H9 (cell line): ENCODE measurements at places on chromosomes 12 and 14. TPM values are rescaled to one million over a fixed set of nuclear protein-coding genes. Genes with fewer than 3 reads are reported as not detected.

DNA sequence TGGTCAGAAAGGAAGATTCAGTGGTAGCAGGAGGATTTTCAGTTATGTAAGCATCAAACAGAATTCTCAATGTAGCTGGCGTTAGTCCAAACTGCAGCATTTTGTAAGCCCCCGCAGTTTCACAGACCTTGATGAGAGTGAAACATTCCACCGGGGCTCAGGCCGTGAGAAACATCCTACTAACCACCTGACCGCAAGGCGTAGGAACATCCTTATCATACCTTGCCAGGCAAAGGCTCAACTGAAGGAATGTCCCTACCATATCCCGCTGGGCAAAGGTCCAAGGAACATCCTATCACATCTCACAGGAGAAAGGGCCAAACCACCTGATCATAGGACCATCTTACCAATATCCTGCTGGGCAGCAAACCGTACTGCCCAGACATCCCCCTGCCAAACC, 624.8 kb upstream of the TMEM132C start:
- no peak for DNase-seq

- DNase-seq = no peak
These were observed 615.1 kb downstream of the TMEM121 start for GRCh38 chr14:106141242-106142220.

DNA sequence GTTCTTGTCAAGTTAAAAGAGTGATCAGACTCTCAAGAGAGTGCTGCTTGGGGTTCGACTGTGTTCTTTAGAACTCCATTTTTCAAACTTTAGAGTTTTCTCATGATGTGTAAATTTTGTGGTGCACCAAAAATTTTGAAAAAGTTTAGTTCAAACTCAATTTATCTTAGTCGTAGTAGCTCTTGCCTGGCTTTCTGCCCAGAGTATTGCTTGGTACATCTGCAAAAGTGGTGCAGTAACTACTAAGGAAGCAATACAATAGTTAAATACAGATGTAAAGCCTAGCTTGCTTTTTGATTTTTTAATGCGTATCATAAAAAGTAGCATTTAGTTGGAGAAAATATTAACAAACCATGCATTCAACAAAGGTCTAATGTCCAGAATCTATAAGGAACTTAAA, 9.5 kb upstream of the CCDC91 start:
- DNase-seq = no peak

GRCh38 chr12:48927261-48927660, 2.0 kb upstream of the FKBP11 start:
- DNase-seq = no peak

GRCh38 chr14:105894978-105895881, 368.8 kb downstream of the TMEM121 start:
- DNase-seq = no peak

DNA sequence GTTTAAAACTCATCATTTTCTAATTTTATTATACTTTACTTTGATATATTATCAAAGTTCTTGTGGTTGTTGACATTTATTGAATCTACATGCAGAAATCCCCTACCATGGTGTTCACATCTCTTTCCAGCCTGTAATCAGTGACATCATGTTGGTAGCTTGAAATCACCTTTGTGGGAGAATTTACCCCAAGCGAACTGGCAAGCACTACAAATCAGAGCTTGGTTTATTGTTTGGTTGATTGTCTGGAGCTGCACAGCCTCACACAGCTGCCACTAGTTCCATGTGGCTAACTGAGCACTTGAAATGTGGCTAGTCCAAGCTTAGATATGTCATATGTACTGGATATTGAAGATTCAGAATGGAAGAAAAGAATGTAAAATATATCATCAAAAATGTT, 15.4 kb upstream of the KRT5 start:
- no peak for DNase-seq

DNA sequence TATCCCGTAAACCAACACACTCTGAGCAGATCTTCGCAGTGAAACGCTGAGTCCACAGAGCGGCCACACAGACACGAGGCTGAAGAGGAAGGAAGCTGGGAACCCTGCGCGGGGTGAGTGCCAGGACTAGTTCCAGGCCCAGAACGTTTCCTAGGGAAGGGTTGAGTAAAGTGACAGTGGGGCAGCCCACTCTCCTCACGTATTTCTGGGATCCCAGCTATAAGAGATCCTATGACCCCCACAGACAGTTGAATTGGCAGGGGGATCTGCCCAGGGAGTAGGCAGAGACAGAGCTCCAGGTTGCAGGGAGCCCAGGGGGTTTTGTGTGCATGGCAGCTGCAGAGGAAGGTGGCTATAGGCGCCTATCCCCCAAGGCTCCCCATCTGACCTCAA, 51.1 kb downstream of the GTF2A1 start:
- DNase-seq = peak; percentile 34

GRCh38 chr14:98507264-98507663, 764.7 kb downstream of the BCL11B start:
- DNase-seq = no peak

GRCh38 chr12:115451780-115452736, 768.1 kb upstream of the TBX3 start:
- peak; percentile 77 for DNase-seq

DNA sequence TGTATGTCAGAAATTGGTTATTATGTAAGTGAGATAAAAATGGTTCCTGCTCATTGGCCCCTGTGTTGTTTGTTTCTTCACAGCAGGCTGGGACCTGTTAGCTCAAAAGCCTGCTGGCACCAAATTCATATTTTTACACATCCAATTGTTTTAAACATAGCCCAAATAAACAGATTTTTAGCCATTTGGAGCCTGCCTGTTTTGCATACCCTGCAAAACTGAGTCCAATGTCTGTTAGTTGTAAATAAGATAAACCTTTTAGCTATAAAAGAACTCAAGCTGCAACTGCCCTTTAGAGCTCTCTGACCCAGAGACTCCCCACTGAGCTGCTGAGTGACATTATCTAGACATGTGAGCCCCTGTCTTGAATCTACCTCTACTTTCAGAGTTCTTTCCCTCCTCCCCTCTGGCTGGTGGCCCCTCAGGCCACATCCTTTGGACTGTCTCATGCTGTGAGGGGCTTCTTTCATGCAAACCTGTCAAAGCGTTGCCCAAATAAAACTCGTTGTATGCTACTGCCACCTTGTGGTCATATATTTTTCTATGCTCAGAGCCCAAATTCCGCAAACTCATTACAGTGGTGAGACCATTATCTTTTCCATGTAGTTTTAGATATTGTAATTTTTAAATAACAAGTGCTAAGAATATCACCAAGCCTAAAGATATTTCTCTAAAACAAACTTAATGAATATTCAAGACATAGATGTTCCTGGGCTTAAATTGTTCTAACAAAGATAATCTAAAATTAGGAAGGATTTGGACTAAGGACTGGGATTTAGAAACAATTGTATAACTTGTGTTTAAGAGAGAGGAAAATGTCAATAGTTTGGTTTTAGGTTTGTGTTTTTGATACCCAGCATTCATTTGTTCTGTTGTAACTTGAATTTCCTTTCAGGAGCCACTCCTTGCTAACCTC, 337.9 kb downstream of the AACS start:
- peak; percentile 90 for DNase-seq

DNA sequence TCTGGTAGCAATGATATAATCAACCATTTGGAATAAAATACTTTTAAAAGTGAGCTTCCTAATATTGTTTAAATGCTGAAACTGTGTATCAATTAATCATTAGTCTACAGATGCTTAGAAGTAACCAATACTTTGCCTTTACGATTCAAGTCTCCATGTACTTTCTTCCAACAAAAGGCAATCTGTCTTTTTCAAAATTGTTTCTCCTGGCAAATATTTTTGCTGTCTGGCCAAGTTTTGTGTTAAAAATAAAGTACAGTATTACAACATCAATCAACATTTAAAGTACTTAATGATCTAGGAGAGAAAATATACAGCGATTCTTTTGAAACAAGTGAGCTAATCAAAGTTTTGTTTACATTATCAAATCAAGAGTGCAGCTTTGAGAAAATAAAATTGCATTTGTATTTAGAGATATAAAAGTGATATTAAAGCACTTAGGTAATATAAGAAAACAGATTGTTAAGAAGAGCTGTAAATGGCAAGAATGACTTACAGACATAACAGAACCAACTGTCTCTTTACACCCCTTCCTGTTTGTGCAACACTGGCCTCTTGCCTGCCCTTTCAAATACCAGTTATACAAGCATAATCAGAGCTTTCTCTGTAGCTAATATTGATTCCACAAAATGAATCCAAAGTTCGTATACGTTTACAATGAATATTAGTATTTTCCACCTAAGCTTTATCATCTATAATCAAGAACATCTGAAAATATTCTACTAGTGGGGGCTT, 38.2 kb upstream of the FBLN5 start:
- no peak for DNase-seq

DNA sequence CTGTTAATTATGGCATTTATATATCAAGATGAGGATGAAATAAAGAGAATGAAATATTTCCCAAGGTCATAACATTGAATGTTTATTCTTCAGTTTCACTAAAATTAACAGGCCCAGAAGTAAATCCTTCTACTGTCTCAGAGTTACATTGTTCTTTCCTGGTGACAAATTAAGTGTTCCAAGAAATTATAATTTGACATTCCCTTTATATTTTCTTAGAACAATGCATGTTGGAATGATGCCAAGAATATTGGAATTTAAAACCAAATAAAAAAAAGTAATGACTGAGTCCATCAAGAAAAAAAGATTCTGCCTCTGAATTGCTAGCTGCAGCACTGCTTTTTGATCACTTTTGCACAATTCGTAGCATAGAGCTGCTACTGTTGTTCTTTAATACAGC, 152.1 kb downstream of the METTL25 start:
- no peak for DNase-seq

- peak; percentile 94 for DNase-seq
These were observed 4.1 kb downstream of the CD163L1 start for GRCh38 chr12:7439579-7440505.

- DNase-seq = no peak
These were observed 1.2 kb upstream of the FBXO33 start for GRCh38 chr14:39433452-39433813.

DNA sequence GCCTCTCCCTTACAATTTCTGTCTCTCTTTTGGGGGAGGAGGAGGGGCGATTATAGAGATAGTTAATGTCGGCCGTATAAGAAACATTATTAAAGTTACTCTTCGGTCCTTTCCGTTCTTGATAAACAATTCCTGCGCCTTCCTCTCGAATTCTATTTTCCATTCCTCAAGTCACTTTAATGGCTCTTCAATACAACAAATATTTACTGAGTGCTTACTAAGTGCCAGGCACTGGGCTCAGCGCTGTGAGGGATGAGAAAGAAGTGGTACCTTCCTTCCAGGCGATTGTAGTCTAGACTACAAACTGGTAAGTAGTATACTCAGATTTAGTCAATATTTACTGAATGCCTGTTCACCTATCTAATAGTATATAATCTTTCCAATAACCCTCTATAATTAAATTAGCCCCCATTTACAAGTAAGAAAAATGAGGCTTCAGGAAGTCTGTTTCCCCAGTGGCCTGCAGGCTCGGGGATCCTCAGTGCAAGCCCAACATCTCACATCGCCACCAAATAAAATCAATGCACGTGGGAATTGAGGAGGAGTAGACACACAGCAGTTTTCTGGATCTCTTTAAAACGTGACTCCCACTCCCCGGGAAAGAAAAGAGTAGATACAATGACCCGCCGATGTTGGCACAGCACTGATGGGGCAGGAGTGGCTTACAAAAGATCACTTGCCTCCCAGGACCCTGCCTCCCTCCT, 589 bp upstream of the ZNF219 start:
- no peak for DNase-seq

- DNase-seq = peak; percentile 38
These were observed 1272.5 kb upstream of the SEL1L start for GRCh38 chr14:82805892-82806825.

DNA sequence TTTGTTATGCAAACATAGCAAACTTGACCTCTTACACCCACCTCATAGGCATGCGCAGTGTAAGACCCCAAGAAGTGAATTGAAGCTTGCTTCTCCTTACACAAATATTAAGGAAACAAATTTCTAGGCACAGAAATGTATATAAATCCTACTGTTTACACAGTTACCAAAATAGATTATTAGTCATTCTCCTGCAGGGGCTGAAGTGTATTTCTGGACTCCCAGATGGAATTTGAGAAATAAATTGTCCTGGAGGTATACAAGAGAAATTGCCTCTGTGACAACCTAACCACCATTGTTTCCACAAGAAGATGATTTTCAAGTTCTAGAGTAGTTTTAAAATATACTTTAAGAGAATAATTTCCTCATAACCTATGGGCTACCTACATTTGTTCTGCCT, 656.0 kb upstream of the MDGA2 start:
- no peak for DNase-seq

- DNase-seq = no peak
These were observed 1.8 kb upstream of the FIGNL2 start for GRCh38 chr12:51850081-51850964.

The MBIP gene
- total RNA-seq = 29.6 and 31.4 TPM in 2 replicates

The PTPN11 gene
- 108 and 112 TPM in 2 replicates for total RNA-seq

The PELI2 gene
- 16.2 and 18.0 TPM in 2 replicates for total RNA-seq

The SDSL gene
- 0.46 and 1.1 TPM in 2 replicates for total RNA-seq

The KRT86 gene
- not detected in 2 replicates for total RNA-seq

The BDKRB2 gene
- total RNA-seq = 0.13 and 0.15 TPM in 2 replicates

The AHNAK2 gene
- total RNA-seq = 2.3 and 2.8 TPM in 2 replicates

The ESYT1 gene
- 111 and 112 TPM in 2 replicates for total RNA-seq

The PZP gene
- not detected in 2 replicates for total RNA-seq

The ASCL1 gene
- total RNA-seq = 0.20 TPM in 1 of 2 replicates, not detected in the other

The CAPRIN2 gene
- 123 and 130 TPM in 2 replicates for total RNA-seq

The SLC17A8 gene
- total RNA-seq = not detected in 2 replicates

The MYF5 gene
- total RNA-seq = not detected in 2 replicates

The CLEC6A gene
- total RNA-seq = 0.17 and 0.37 TPM in 2 replicates

The NR2C1 gene
- 42.5 and 47.0 TPM in 2 replicates for total RNA-seq
